ENCODE measurements at places on chromosomes 3 and 15. TPM values are rescaled to one million over a fixed set of nuclear protein-coding genes. Genes with fewer than 3 reads are reported as not detected.

MYO5A gene
- 21.7 TPM for total RNA-seq

SNTN gene
- not detected for total RNA-seq

KLHL6 gene
- not detected for total RNA-seq

IL17RD gene
- total RNA-seq = 1.8 TPM

PRR23C gene
- not detected for total RNA-seq

CKMT1B gene
- total RNA-seq = 2.2 TPM

SERINC4 gene
- not detected for total RNA-seq

TWF2 gene
- total RNA-seq = 69.4 TPM

LSMEM2 gene
- total RNA-seq = not detected

PRKAR2A gene
- total RNA-seq = 21.2 TPM

CELSR3 gene
- 5.7 TPM for total RNA-seq

COMMD4 gene
- total RNA-seq = 163 TPM

DUOXA1 gene
- 0.08 TPM for total RNA-seq

ETV5 gene
- total RNA-seq = 26.1 TPM
